ENCODE measurements at places on chromosomes 6 and 20. TPM values are rescaled to one million over a fixed set of nuclear protein-coding genes. Genes with fewer than 3 reads are reported as not detected.

DNA sequence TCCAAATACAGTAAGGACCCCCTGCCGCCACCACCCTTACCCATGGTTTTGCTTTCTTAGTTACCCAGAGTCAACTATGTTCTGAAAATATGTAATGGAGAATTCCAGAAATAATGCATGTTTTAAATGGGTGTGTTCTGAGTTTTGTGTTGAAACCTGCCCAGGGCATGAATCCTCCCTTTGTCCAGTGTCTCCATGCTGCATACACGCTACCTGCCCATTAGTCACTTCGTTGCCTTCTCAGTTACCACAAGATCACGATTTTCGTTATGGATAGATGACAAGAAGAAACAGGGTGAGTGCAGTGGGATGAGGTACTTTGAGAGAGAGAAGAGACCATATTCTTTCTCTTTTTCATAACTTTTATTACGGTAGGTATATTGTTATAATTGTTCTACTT lies 10.6 kb downstream of the FARS2 start:
- no peak for DNase-seq

- no peak for DNase-seq
Observed at GRCh38 chr6:130507666-130508028, 141.8 kb downstream of the TMEM200A start.

- no peak for DNase-seq
Observed at GRCh38 chr20:57040466-57040865, 226.0 kb downstream of the BMP7 start.

DNA sequence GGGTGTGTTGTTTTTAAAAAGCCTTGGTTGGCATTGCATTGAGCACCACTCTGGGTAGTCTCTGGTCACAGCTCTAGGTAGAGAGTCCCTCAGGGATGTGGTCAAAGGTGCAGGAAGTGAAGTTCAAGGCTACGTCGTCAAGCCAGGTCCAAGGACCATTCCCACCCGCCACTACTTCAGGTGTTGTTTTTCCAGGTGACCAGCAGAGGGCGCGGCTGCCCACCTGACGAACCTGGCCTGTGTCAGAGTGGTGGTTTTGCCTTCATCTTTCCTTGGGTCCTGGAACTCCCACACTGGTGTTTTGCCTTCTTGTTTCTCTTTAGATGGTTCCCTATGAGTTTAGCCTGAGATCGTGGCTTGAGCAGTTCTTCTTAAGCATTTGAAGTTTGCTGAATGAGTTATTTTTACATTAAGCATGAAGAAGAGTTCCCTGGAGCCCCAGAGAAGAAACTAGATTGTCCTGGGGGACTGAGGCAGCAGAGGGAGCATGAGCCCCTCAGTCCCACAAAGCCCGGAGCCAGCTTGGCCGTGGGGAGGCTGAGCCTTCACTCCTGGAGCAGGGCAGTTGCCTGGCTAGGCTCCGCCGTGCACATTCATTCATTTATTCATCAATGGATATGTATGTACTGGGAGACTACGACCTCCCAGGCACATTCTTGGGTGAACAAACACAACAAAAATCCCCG lies 5.6 kb upstream of the PHACTR3 start:
- DNase-seq, result peak; percentile 59

- no peak for DNase-seq
Observed at GRCh38 chr6:1391800-1392309, 2.5 kb downstream of the FOXF2 start.

DNA sequence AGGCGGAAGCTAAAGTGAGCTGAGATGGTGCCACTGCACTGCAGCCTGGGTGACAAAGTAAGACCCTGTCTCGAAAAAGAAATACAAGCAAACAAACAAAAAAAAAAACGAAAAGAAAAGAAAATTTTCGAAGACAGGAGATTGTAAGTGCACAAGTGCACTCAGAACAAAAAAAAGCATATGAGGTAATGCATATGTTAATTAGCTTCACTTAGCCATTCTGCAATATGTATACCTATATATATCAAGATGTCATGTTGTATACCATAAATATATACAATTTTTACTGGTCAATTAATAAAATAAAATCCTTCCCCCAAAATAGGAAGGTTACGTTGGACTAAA lies 127.5 kb downstream of the RIN2 start:
- DNase-seq, result no peak

DNA sequence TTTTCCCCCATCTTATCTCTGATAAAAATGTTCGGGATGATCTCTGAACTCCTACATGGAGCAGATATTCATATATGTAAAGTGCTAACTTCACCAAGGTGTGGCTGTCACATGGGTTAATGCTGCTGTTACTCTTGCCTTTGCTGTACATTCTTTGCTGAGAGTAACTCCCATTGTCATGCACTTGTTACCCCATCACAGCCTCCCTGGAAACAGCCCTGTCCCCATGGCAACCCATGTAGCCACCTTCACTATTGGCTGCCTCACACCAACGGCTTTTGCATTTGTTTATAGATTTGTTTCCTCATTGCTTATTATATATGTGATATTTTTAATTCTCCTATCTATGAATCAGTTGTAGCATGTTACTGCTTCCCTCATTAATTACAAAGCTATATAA lies 17.3 kb upstream of the IBTK start:
- peak; percentile 44 for DNase-seq

GRCh38 chr6:97040355-97040860 lies 115.9 kb downstream of the KLHL32 start:
- DNase-seq, result no peak

The POU5F1 gene
- total RNA-seq, result 2,735 TPM

The SNAP25 gene
- total RNA-seq, result 0.41 TPM

The RAB44 gene
- 0.11 TPM for total RNA-seq

The NINL gene
- 34.4 TPM for total RNA-seq

The SSTR4 gene
- not detected for total RNA-seq

The ADGRF1 gene
- total RNA-seq, result 0.16 TPM

The SLC32A1 gene
- total RNA-seq, result 0.09 TPM
